ENCODE measurements at places on chromosomes 7 and 10.

DNA sequence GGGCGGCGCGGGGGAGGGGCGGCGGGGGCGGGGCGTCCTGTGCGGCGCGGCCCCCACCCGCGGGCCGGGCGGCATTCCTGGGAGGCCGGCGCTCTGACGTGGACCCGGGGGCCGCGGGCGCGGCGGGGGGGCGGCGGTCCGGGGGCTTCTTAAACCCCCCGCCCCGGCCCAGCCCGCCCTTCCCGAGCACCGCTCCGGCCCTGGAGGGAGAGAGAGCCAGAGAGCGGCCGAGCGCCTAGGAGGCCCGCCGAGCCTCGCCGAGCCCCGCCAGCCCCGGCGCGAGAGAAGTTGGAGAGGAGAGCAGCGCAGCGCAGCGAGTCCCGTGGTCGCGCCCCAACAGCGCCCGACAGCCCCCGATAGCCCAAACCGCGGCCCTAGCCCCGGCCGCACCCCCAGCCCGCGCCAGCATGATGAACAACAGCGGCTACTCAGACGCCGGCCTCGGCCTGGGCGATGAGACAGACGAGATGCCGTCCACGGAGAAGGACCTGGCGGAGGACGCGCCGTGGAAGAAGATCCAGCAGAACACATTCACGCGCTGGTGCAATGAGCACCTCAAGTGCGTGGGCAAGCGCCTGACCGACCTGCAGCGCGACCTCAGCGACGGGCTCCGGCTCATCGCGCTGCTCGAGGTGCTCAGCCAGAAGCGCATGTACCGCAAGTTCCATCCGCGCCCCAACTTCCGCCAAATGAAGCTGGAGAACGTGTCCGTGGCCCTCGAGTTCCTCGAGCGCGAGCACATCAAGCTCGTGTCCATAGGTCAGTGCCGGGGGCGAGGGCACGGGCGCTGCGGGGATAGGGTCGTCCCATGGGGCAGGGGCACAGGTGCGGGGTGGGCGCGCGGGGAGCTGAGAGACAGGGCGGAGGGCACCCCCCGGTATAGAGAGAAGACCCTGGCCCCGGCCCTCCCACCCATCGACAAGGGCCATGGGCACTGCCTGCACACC lies at the start of gene FLNC:
FLNC (plus strand) TSS at position 176 of the 947 bp plus-strand sequence; CDS start at position 408, 232 bp downstream.
- no peak for DNase-seq

DNA sequence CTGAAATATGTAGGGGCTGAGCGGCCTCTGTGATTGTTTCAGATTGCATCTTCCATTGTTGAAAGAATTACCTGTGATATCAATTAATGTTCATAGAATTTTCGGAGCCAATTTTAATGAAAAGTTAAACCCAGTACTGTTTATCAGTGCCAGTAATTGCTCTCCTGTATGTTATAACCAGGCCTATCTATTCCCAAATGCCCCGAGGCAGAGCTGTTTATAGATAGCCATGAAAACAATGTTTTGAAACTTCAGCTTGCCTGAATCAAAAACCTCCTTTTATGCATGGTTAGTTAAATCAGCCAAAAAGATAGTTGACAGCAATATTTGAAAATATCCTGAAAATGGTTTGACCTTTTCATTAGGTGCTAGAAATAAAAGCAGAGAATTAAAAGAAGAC lies 50.1 kb upstream of the HDAC9 start:
- no peak for DNase-seq

- no peak for DNase-seq
Observed at GRCh38 chr7:75619636-75620035, 119.1 kb downstream of the HIP1 start.

GRCh38 chr7:30310674-30311362 lies 26.4 kb downstream of the ZNRF2 start:
- DNase-seq = no peak

DNA sequence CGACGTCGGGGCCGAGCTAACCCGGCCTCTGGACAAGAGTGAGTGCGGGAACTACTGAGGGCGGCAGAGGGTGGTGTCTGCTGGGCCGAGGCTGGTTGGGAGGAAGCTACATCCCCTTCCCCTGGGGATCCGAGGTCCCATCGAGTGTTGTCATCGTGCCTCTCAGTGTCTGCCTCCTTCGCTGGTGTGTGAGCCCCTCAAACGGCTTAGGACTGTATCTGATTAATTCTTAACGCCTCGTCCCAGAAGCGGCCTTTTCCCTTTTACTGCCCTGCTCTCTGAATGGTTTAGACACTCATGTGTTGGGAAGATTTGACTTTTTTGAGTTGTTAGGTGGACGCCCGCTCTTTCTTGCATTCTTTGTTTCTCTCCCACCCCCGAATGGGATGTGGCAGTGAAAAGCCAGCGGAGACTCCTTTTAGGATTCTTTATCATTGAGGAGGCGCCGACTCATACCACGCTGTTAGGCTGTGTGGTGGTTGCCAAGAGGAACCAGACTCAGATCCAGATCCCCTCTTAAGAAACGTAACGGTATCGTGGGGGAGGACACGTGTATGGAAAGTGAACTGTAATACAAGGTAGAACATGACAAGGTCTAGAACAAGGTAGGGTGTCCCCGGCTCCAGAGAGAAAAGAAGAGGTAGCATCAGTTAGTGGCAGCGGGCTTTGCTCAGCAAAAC lies 631 bp downstream of the SUPV3L1 start:
- DNase-seq = no peak

GRCh38 chr10:125034675-125035074 lies 92.8 kb downstream of the ZRANB1 start:
- DNase-seq = no peak

- DNase-seq = no peak
Observed at GRCh38 chr7:67913604-67914003, 917.0 kb downstream of the TYW1 start.

- no peak for DNase-seq
Observed at GRCh38 chr7:159026271-159027055, 118.2 kb downstream of the VIPR2 start.

DNA sequence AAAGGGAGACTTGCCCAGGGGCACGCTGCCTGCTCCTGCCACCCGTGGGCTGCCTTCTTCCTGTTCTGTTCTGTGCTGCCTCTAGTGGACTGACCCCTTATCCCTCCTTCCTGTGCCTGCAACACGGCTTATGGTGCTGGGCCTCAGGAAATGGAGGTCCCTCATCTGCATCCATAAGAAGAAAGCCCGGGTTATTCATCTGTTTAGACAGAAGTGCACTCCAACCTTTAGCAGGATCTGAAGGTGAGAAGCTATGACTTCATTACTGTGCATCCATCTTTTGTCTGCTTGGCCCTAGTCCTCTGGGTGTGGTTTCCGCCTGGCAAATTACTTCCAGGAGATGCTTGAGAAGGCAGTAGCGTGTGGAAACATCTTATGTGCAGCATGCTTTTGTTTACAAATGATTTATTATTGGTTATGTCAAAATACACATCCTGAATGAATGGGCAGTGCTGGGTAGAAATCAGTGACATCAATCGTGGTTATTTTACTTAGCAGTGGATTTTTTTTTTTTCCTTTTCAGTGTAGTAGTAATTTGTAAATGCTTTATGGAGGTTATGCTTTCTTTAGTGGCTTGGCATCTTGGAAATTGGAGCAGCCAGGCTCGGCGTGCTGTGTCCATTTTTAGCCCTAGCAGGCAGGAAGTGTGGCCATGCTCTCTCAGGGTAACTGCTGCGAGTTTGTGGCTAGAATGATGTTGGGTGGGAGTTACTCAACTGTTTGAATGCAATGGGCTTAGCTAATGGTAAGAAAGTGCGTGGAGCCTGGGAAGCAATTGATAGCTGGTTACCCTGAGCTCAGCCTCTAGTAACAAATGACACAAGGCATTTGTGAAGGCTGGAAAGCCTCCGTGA lies 12.7 kb downstream of the PTPRE start:
- no peak for DNase-seq

DNA sequence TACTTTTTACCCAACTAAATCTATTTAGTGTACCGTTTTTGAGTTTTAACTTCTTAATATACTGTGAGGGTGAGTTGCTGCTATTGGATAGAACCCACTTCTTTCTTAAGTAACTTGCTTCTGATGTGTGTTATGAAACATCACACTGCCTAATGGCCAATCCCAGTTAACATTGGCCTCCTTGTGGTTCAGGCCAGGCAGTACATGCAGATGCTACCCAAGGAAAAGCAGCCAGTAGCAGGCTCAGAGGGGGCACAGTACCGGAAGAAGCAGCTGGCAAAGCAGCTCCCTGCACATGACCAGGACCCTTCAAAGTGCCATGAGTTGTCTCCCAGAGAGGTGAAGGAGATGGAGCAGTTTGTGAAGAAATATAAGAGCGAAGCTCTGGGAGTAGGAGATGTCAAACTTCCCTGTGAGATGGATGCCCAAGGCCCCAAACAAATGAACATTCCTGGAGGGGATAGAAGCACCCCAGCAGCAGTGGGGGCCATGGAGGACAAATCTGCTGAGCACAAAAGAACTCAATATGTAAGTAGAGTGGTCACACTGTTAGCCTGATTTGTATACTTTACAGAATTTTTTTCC lies 39.7 kb downstream of the TES start:
- no peak for DNase-seq

DNA sequence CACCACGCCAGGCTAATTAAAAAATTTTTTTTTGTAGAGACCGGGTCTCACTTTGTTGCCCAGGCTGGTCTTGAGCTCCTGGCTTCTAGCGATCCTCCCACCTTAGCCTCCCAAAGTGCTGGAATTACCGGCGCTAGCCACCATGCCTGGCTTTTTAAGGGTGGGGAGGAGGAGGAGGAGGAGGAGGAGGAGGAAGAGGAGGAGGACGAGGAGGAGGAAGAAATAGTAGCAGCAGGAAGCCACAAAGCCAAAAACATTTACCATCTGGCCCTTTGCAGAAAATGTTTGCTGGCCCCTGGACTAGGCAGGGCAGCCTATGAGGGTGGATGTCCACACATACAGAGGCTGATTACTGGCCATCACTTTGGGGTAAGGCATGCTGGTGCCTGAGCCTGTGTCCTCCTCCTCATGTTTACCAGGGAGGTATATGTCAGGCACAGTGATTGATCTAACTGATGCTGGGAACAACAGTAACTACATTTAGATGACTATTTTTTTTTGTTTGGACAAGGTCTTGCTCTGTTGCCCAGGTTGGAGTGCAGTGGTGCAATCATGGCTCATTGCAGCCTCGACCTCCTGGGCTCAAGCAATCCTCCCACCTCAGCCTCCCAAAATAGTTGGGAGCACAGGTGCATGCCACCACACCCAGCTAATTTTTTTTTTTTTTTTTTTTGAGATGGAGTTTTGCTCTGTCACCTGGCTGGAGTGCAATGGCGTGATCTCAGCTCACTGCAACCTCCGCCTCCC lies 122.1 kb downstream of the HIP1 start:
- no peak for DNase-seq

GRCh38 chr7:12722636-12723605 lies 35.5 kb downstream of the ARL4A start:
- DNase-seq = no peak

DNA sequence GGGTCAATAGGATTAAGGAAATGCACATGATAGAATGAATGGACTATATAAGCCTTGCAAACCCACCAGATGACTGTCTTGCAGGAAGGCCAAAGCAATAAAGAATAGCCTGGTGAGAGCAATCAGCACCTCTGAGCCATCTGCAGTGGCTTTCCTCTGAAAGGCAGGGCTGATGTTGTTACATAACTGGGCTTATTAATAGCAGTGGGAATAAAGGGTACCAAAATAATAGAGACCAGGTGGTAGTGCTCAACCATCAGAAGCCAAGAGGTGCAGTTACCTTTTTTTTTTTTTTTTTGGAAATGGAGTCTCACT lies 16.8 kb upstream of the VPS26A start:
- DNase-seq = no peak

Data from HS-27A (cell line).